H54 (cell line): ENCODE measurements at places on chromosomes 4 and X.

GRCh38 chr4:64105903-64106302 lies 303.3 kb downstream of the TECRL start:
- no peak for DNase-seq

DNA sequence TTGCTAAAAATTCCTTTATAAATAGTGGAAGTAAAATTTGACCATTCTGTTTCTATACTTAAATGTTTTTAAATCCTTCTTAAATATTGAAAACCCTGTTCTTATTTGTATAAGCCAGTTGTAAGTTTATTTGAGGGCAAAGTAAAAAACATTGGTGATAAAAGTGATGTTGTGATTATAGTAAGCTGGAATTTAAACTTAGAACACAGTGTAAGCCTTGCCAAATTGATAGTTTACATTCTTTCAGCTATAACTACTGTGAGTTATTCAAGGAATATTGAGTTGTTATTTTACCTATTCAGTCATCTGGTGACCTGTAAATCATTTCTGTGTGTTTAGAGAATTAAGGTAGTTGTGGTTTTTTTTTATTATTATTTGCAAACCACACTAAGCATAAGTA lies 9.6 kb downstream of the YY2 start:
- DNase-seq = no peak

DNA sequence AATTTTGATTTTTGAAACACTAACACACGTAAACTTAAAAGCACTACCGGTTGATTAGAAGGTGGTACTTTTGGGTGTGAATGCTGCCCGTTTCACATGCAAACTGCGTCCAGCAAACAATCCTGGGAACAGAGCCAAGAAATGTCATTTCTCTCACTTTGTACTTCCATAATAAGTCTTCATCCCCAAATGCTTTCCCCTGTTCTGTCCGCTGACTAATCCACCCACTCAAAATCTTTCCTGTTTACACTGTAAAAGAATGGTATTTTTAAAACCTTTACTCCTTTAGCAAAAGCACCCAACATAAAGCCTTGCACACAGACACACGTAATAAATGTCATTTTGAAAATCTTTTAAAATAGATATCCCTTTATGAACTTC lies 39.1 kb upstream of the PDLIM5 start:
- DNase-seq = no peak

- DNase-seq = no peak
Measured at GRCh38 chrX:54180403-54180802, 2.7 kb downstream of the FAM120C start.
